ENCODE measurements at places on chromosomes 16 and 17.
A peak's percentile ranks its signal among the peaks of the same experiment; 100 is the strongest.

GRCh38 chr17:38705523-38705802 lies 390 bp downstream of the MLLT6 start:
- H3K27ac ChIP-seq, result no peak overlapping the region
- H3K36me3 ChIP-seq, result peaks cover 9% of the 10 kb centered on the region
- H3K4me3 ChIP-seq, result peak overlapping the region; percentile 90
- H3K27me3 ChIP-seq, result peaks cover 14% of the 10 kb centered on the region

DNA sequence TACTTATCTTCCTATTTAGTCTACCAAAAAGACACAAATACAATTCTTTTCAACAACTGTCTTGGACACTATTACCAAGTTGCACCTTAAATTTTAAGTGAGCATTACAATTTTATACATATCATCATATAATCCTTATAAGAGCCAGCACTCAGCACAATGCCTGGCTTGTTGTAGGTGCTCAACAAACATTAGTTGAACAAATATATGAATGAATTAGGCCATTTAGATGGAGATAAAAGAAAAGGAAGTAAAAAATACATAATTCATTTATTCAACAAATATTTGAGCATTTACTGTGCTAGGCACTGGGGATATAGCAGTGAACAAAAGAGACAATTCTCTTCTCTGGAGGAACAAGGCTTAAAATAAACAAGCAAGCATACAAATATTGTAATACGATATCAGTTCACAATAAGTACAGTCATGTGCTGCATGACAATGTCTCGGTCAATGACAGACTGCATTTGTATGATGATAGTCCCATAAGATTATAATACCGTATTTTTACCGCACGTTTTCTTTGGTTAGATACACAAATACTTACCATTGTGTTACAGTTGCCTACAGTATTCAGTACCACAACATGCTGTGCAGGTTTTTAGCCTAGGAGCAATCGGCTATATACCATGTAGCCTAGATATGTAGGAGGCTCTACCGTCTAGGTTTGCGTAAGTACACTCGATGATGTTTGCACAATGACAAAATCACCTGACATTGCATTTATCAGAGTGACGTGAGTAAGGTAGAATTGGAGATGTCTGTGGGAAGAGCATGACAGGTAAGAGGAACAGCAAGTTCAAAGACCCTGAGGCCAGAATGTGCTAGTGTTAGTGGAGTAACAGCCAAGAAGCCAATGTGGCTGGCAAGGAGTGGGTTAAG lies 86.4 kb upstream of the HS3ST2 start:
- H3K4me3 ChIP-seq, result no peak overlapping the region
- no peak overlapping the region for H3K27ac ChIP-seq
- peaks cover 17% of the 10 kb centered on the region for H3K27me3 ChIP-seq
- peaks cover 3% of the 10 kb centered on the region for H3K4me1 ChIP-seq

GRCh38 chr17:74513987-74514631 lies 17.2 kb downstream of the CD300LB start:
- H3K27ac ChIP-seq, result peak overlapping the region; percentile 98
- H3K36me3 ChIP-seq, result peaks cover 8% of the 10 kb centered on the region
- H3K27me3 ChIP-seq, result peaks cover 15% of the 10 kb centered on the region
- H3K4me3 ChIP-seq, result no peak overlapping the region
- no peaks in the 10 kb centered on the region for H3K4me1 ChIP-seq

DNA sequence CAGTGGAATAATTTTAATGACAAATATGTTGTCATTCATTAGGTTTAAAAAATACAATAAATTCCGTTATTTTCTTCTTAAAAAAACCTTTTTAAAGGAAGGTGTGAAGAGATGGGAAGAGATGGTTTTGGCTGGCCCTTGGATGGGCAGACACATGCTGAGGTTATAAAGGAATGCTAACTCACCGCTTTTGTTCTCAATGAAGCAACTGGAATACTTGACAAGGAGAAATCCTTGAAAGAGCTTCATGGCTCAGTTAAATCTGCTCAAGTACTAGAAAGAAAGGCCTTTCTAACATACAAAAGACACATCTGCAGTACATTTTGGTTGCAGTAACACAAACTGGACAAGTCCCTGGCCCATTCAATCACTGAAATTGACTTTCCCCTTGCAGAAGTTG lies 158.3 kb upstream of the KCNJ16 start:
- DNase-seq, result no peak
- H3K4me3 ChIP-seq, result no peak overlapping the region
- H3K27ac ChIP-seq, result no peak overlapping the region
- no peaks in the 10 kb centered on the region for H3K27me3 ChIP-seq
- H3K36me3 ChIP-seq, result no peaks in the 10 kb centered on the region
- peaks cover 1% of the 10 kb centered on the region for H3K4me1 ChIP-seq

GRCh38 chr16:49649013-49649765 lies 206.7 kb downstream of the ZNF423 start:
- H3K27me3 ChIP-seq, result no peaks in the 10 kb centered on the region
- peaks cover 19% of the 10 kb centered on the region for H3K4me1 ChIP-seq
- no peak for DNase-seq
- peaks cover 19% of the 10 kb centered on the region for H3K36me3 ChIP-seq
- no peak overlapping the region for H3K4me3 ChIP-seq
- H3K27ac ChIP-seq, result peak overlapping the region; percentile 70

GRCh38 chr16:10266809-10267208 lies 84.6 kb upstream of the GRIN2A start:
- H3K4me1 ChIP-seq, result peaks cover 2% of the 10 kb centered on the region
- no peaks in the 10 kb centered on the region for H3K27me3 ChIP-seq
- no peak for DNase-seq
- H3K27ac ChIP-seq, result no peak overlapping the region
- peaks cover 2% of the 10 kb centered on the region for H3K36me3 ChIP-seq
- H3K4me3 ChIP-seq, result no peak overlapping the region

DNA sequence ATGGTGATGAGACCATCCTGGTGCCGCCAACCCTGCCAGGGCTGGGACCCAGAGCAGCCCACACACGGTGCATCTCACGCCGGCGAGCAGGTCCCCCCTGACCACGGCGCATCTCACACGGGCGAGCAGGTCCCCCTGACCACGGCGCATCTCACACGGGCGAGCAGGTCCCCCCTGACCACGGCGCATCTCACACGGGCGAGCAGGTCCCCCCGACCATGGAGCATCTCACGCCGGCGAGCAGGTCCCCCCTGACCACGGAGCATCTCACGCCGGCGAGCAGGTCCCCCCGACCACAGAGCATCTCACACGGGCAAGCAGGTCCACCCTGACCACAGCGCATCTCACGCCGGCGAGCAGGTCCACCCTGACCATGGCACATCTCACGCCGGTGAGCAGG lies 59.2 kb downstream of the MRM3 start:
- H3K4me1 ChIP-seq, result peaks cover under 1% of the 10 kb centered on the region
- H3K27me3 ChIP-seq, result no peaks in the 10 kb centered on the region
- no peak for DNase-seq
- peaks cover 14% of the 10 kb centered on the region for H3K36me3 ChIP-seq
- H3K4me3 ChIP-seq, result no peak overlapping the region

- peaks cover 12% of the 10 kb centered on the region for H3K4me1 ChIP-seq
- no peak overlapping the region for H3K4me3 ChIP-seq
- no peaks in the 10 kb centered on the region for H3K27me3 ChIP-seq
- no peaks in the 10 kb centered on the region for H3K36me3 ChIP-seq
- DNase-seq, result no peak
Measured at GRCh38 chr17:51056813-51057510, 63.7 kb downstream of the SPAG9 start.

DNA sequence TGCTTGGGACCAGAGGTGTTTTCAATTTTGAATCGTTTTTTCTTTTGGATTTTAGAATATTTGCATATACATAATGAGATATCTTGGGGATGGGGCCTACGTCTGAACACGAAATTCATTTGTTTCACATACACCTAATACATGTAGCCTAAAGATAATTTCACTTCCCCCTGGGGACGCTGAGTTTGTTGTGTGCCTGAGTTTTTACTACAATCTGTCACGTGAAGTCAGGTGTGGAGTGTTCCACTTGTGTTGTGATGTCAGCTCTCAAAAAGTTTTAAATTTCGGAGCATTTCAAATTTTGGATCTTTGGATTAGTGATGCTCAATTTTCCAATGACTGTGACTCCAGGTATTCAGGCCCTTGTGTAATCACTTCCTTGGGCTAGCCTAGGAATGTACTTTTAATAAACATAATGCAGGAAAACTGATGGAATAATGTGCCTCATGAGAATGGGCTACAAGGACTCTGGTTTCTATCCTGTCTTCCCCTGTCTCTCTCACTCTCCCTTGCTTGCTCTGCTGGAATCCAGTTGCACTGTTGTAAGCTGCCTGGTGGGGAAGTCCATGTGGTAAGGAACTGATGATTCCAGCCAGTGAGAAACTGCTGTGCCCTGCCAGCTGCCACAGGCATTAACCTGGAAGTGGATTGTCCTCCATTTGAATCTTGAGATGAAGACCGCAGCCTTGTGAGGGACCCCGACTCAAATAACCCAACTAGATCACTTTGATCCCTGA lies 403.8 kb downstream of the SHISA9 start:
- no peaks in the 10 kb centered on the region for H3K36me3 ChIP-seq
- no peak overlapping the region for H3K27ac ChIP-seq
- H3K27me3 ChIP-seq, result no peaks in the 10 kb centered on the region
- no peak for DNase-seq

DNA sequence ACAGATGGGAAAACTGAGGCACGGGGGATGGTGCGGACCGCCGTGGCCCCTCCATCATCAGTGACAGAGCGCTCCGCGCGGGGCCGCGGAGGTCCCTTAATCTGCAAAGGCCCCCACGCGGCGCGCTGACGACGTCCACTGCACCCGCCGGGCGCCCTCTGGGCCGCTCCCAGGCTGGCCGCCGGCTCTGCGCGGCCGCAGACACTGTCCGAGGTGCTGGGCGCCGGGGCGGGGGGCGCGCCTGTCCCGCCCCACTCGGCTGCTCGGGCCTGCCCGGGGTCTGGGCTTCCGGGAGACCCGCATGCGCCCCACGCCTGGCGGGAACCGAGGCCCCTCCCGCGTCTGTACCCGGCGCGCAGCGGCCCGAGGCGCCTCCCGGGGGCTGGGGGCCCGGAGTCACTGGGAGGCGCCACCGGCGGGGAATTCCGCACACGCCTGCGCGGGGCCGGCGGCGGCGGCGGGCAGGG lies 550 bp upstream of the RNF213 start:
- DNase-seq, result peak; percentile 69
- H3K27ac ChIP-seq, result peak overlapping the region; percentile 62
- peaks cover 9% of the 10 kb centered on the region for H3K27me3 ChIP-seq
- no peaks in the 10 kb centered on the region for H3K36me3 ChIP-seq

GRCh38 chr16:1923299-1924034 lies 5.3 kb upstream of the HS3ST6 start:
- H3K27ac ChIP-seq, result no peak overlapping the region
- H3K4me1 ChIP-seq, result no peaks in the 10 kb centered on the region
- no peak for DNase-seq

- no peaks in the 10 kb centered on the region for H3K36me3 ChIP-seq
- peaks cover 15% of the 10 kb centered on the region for H3K27me3 ChIP-seq
- peaks cover 10% of the 10 kb centered on the region for H3K4me1 ChIP-seq
- no peak overlapping the region for H3K27ac ChIP-seq
- no peak overlapping the region for H3K4me3 ChIP-seq
- DNase-seq, result no peak
Measured at GRCh38 chr17:27944546-27945332, 51.6 kb upstream of the LYRM9 start.

GRCh38 chr16:75627851-75628250 lies 4.8 kb upstream of the ADAT1 start:
- no peak for DNase-seq
- peaks cover 8% of the 10 kb centered on the region for H3K4me1 ChIP-seq
- H3K27me3 ChIP-seq, result no peaks in the 10 kb centered on the region
- peaks cover 35% of the 10 kb centered on the region for H3K36me3 ChIP-seq

GRCh38 chr17:59266745-59267144 lies 46.4 kb downstream of the GDPD1 start:
- peaks cover 7% of the 10 kb centered on the region for H3K36me3 ChIP-seq
- no peak overlapping the region for H3K4me3 ChIP-seq
- no peaks in the 10 kb centered on the region for H3K4me1 ChIP-seq
- H3K27ac ChIP-seq, result no peak overlapping the region
- no peaks in the 10 kb centered on the region for H3K27me3 ChIP-seq

DNA sequence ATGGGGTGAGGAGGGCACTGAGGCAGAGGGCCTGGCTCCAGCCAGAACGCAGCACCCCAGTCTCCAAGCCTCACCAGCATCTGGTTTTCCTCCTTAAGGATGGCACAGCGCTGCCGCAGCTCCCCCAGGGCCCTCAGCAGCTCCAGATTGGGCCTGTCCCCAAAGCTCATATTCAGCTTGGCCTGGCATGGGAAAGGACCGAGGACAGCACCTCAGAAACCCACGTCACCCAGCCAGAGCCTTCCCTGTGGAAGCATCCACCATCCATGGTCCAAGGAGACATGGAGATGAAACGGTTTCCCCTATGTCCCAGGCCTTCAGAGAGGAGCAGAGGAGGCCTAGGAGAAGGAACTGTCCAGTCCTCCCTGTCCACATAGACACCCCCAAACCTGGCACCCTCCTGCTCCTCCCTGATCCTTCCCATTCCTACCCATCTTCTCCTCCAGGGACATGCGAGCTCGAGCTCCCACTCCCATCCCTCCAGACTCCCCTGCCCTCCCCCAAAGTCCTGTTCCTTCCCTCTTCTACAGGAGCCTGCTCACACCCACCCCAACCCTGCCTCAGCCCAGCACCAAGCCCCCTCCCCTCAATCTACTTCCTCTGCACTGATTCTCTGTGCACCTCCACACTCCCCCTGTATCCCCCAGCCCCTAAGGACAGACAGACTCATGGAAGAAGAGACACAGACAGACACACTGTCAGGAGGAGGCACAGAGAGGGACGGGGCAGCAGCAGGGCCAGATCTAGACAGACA lies 1.8 kb downstream of the TSPOAP1 start:
- peaks cover 10% of the 10 kb centered on the region for H3K4me1 ChIP-seq
- H3K27ac ChIP-seq, result no peak overlapping the region
- H3K27me3 ChIP-seq, result peaks cover 20% of the 10 kb centered on the region
- DNase-seq, result no peak
- H3K36me3 ChIP-seq, result peaks cover 3% of the 10 kb centered on the region
- H3K4me3 ChIP-seq, result no peak overlapping the region

GRCh38 chr16:51405361-51405760 lies 254.3 kb upstream of the SALL1 start:
- H3K27me3 ChIP-seq, result peaks cover 12% of the 10 kb centered on the region
- H3K36me3 ChIP-seq, result peaks cover 1% of the 10 kb centered on the region

DNA sequence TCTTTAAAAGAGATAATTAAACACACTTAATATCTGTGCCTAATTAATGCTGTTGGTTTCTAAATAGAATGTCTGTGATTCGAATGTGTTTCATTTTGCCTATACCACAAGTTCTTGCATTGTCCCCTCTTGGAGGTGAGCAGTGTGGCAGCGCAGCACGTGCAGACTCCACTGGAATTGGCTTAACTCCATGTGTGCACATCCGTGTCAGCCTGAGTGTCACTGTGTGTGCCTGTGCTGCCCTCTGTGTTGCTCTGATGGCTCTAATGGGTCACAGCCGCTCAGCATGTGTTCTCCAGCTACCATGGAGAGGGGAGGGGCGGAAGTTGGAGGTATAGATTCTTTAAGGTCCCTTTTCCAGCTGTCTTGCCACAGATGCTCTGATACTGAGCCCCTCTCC lies 226.6 kb downstream of the SPECC1 start:
- no peaks in the 10 kb centered on the region for H3K4me1 ChIP-seq
- no peaks in the 10 kb centered on the region for H3K27me3 ChIP-seq
- DNase-seq, result no peak
- peaks cover 9% of the 10 kb centered on the region for H3K36me3 ChIP-seq
- H3K4me3 ChIP-seq, result no peak overlapping the region
- no peak overlapping the region for H3K27ac ChIP-seq

GRCh38 chr16:31420037-31420436 lies 8.1 kb downstream of the COX6A2 start:
- H3K4me1 ChIP-seq, result no peaks in the 10 kb centered on the region
- H3K4me3 ChIP-seq, result no peak overlapping the region
- H3K36me3 ChIP-seq, result no peaks in the 10 kb centered on the region
- peaks cover 48% of the 10 kb centered on the region for H3K27me3 ChIP-seq
- H3K27ac ChIP-seq, result no peak overlapping the region
- DNase-seq, result no peak

- peak overlapping the region; percentile 73 for H3K27ac ChIP-seq
- H3K4me3 ChIP-seq, result peak overlapping the region; percentile 91
- H3K36me3 ChIP-seq, result no peaks in the 10 kb centered on the region
- peaks cover 3% of the 10 kb centered on the region for H3K27me3 ChIP-seq
Measured at GRCh38 chr17:27456681-27457359, 572 bp downstream of the KSR1 start.

Measured in progenitor cell of endocrine pancreas (in vitro differentiated cells).